Retina (tissue), 1 donor: ENCODE measurements at places on chromosomes 2 and 18.

DNA sequence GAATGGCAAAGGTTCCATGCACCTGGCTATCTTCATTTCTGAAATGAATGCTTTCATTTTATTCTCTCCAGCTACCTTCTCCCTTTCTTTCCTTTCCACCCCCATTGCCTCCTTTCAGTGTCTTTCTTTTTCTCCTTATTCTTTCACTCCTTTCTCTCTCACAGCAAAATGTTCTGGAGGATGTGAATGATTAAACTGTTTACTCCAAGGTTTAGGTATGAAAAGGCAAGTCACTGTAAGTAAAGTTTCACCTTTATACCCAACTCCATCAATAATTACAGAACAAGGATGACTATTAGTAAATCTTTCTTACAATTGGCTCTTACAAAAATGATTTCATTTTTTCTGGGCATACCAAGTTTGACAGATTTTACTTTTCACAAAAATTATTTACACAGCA lies 4.3 kb downstream of the PAX8 start:
- no peak for DNase-seq

GRCh38 chr2:219428469-219428868 lies 6.2 kb upstream of the SPEG start:
- no peak for DNase-seq

- no peak for DNase-seq
Observed at GRCh38 chr2:227703280-227703732, 14.5 kb downstream of the SLC19A3 start.

GRCh38 chr2:205857520-205858237 lies 175.4 kb downstream of the NRP2 start:
- no peak for DNase-seq

- DNase-seq: peak; percentile 3
Observed at GRCh38 chr2:83081826-83082690, 1377.0 kb downstream of the SUCLG1 start.

DNA sequence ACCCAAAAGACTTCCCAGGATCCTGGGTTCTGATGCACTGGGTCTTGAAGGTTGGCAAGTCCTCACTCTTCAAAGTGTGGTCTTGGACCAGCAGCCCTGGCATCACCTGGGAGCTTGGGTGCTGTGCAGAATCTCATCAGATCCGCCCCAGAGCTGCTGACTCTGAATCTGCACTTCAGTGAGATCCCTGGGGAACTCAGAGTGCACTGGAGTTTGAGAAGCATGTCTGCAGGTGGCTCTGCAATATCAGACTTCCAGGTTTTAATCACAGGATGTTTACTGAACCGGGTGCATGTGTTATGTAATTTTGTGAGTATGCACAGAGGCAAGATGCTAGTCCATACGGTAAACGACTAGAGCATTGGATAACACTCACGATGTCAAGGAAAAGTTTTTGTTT lies 58.0 kb upstream of the BOD1L2 start:
- no peak for DNase-seq

GRCh38 chr2:26540306-26540705 lies 62.4 kb upstream of the OTOF start:
- no peak for DNase-seq

DNA sequence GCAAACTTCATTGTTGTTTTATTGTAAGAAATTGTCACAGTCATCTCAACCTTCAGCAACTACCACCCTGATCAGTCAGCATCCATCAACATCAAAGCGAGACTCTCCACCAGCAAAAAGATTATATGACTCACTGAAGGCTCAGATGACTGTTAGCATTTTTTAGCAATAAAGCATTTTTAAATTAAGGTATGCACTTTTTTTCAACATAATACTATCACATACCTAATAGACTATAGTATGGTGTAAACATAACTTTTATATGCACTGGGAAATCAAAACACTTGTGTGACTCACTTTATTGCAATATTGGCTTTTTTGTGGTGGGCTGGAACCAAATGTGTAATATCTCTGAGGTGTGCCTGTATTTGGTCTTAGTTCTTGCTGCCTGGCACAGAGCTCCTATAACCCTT lies 15.6 kb downstream of the SCN1A start:
- no peak for DNase-seq

DNA sequence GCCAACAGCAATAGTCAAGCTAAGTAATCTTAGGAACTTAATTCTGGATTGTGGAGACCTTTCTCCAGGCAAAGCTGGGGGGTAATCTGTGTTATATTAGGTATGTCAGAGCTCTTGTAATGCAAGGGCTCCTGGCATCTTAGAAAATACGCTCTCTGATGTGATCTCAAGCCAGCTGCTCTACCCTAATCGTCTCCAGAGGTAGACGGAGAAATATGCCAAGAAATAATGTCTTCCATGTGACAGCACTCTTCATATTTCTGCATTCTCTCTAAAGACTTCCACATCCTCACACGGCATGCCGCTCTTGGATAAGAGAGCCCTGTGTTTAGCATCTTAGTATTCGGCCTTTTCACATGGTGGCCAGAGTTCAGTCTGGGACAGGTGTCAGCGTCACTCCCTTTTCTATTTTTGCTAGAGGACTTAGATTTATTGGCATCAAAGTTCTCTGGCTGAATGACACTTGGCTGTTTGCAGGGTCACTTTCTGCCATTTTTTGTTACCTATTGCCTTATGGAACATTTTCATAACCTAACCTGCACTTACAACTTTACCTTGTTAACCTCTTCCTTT lies 25.2 kb downstream of the CAPN13 start:
- DNase-seq: no peak

- peak; percentile 25 for DNase-seq
Observed at GRCh38 chr2:100422320-100423055, 5.0 kb upstream of the CHST10 start.

DNA sequence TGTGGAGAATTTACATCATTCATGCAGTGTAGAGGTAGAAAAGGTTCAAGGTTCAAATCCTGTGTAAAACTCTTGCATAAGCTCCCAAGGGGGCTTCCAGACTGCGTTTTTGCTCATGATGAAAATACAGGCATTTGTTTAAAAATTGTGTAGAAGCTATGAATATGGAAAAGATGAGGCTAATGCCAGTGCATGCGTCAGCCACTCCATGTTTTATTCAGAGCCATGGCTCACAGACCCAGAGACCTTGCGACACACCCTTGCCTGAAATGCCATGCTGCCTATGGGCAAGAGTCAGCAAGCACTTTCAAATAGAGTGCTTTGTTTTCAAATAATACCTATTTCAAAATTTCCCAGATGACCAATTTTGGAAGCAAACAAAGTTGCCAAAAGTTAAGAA lies 262.3 kb downstream of the TRIB2 start:
- DNase-seq: no peak

DNA sequence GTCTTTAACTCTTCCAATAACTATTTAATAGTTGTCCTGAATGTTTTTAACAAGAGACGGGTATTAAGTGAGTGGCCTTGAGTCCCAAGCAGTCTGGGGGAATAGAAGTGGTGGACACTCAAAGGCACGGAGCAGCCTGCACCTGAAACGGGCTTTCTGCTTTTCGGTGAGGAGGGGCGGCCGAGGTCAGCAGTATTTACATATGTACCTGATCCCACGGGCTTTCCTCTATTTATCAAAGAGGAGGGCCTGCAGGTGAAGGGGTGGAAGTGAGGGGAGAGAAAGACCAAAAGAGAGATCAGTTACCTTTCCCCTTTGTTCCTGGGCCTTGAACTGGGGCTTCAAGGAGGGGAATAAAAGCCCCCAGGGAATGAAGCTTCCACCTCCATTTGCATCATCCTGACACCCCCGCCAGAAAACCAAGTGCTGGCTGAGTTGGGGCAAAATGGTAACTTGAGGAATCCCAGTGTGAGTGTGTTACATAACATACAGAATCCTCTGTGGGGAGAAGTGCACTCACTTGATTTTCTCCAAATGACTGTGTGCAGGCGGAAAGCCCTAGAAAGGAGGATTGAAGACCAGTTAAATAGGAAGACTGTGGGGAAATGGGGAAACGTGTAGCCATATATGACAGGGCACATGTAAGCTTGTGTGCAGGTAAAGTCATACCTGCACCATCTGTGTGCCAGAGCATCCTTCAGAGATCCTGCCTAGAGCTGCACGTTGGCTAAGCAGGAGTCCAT lies 12.4 kb downstream of the POU3F3 start:
- DNase-seq: no peak

DNA sequence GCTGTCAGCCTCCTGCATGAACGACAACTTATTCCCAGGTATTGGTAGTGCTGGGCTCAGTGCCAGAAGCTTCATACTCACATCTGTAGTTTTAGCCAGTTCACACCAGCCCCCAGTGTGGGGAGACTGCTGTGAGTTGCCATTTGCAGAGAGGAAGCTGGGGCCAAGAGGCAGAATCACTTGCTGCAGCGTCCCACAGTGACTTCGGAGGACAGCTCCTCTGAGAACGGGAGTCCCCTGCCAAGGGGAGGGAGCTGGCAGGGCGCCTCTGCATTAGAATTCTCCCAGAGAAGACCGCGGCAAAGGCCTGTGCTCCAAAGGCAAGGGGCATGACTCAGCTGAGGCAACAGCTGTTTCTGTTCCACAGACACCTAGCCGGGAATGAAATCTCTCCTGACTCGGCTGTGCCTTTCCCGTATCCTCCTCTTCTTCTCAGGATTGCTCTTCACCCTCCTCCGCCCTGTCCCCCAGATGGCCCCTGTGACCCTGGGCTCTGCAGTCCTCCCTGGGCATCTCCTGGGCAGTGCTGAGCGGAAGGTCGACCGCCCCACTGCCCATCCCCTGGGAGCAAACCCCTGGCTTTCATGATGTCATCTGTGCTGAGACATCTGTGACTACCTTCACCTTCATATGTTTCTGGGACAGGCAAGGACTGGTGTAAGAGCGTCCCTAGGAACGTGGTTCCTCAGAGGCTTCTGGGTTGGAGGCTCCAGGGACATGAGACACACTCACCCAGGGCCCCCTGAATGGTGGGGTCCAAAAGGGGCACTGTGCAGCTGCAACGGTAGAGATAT lies 18.0 kb downstream of the MAL start:
- no peak for DNase-seq

DNA sequence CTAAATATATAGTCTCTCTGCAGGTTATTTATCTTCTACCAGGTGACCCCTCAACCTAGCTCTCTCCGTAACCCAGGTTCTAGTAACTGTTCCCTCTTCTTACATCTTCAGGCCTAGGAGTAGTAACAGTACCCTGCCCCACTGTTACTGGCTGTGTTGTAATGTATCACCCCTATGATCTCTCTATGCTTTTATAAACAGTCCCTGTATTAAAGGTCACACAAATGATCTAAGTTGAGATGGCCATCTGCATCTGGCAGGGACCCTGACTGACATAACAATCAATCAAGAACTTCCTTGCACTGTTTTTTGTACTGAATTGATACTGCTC lies 219.7 kb upstream of the STK17B start:
- DNase-seq: no peak

DNA sequence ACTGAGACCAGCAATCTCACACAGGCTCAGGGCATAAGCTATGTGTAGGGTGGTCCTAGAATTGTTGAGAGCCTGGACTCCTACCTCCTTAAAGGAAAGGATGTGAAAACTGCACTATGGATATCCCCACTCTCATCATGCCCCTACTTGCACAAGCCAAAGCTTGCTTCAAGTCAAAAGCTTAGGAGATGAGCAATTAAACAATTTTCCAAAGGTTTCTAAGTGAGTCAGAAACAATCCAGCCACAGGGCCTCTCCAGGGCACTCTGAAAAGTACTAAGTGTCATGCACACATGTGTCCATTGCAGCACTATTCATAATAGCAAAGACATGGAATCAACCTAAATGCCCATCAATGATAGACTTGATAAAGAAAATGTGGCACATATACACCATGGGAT lies 215.4 kb downstream of the AFF3 start:
- no peak for DNase-seq

DNA sequence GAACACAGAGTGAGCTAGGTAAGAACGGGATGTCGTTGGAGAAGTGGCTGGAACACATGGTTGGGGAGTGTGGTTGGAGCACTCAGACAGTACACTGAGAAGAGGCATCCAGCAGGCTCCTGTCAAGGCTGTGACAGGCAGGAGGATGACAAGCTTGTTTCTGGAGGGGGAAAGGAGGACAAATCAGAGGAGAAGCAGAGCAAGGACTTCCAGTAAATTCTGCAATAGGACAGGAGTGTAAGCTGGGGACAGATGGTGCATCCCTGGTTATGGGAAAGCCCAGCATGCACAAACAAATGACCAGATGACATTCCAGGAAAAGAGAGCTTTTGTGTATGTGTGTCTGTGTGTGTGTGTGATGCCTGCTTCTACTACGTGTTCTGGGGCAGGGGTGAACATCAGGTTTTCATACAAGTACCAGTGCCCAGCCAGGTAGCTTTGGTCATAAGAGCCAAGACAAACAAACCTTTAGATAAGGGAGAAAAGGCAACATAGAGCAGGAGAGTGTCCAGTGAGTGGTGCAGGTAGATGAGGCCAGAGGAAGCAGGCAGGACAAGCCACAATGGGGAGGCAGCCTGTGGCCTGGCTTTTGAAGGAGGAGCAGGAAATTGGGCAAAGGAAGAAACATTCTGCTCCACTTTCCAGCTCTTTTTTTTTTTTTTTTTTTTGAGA lies 32.1 kb upstream of the MAPK4 start:
- no peak for DNase-seq

GRCh38 chr2:85170938-85171475 lies 37.8 kb downstream of the TCF7L1 start:
- no peak for DNase-seq

GRCh38 chr2:173989884-173990215 lies 24.7 kb upstream of the SP3 start:
- DNase-seq: no peak

- DNase-seq: no peak
Observed at GRCh38 chr2:221588306-221588985, 16.3 kb upstream of the EPHA4 start.

GRCh38 chr18:77133051-77133834 lies 660 bp upstream of the MBP start:
- peak; percentile 60 for DNase-seq

DNA sequence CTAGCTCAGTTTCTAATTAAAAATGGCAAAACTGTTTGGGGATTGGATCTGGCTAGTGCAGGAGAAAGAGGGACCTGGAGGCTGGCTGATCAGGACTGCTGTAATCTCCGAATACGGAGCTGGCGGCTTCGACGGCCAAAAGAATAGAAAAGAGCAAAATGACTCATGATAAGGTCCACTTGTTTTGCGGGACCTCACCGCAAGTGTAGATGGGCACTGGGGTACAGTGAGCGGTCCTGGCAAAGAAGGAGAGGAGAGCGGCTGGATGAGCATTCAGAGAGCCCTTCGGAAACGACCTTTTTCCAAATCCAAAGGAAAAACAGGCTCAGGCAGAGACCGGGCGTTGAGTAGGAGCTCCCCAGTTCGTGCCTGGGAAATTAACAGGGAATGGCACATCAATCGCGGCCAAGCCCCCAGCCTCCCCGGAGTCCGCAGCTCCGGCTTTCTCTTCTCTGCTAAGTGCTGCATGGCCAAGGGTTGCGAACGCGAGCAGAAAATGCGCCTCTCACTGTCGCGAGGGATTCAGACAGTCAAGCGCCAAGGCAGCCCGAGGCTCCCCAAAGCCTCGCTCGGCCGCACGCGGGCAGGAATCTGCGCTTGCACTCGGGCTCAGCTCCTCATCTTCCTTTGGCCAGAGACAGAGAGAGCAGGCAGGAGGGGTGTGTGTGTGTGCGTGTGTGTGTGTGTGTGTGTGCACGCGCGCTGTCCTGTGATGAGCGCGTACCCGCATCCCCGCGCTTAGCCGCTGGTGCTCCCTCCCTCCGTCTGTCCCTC lies 1.8 kb downstream of the DCC start:
- DNase-seq: peak; percentile 88

GRCh38 chr18:56508370-56509036 lies 129.9 kb downstream of the TXNL1 start:
- DNase-seq: no peak

GRCh38 chr2:65015731-65016130 lies 26.5 kb downstream of the SLC1A4 start:
- no peak for DNase-seq
